ENCODE measurements at places on chromosomes 3 and 15. TPM values are rescaled to one million over a fixed set of nuclear protein-coding genes. Genes with fewer than 3 reads are reported as not detected.

The ROPN1 gene
- polyA plus RNA-seq = 0.28 TPM

The ULK3 gene
- 28.0 TPM for polyA plus RNA-seq

The SAMMSON gene
- polyA plus RNA-seq = not detected

- H3K36me3 ChIP-seq = no peaks in the 10 kb centered on the region
- H3K4me1 ChIP-seq = no peaks in the 10 kb centered on the region
- no peak for DNase-seq
- H3K27ac ChIP-seq = no peak overlapping the region
- no peaks in the 10 kb centered on the region for H3K27me3 ChIP-seq
- H3K4me3 ChIP-seq = no peak overlapping the region
Measured at GRCh38 chr3:78645628-78646310, 1122.0 kb downstream of the ROBO1 start.

- peaks cover 20% of the 10 kb centered on the region for H3K4me1 ChIP-seq
- H3K36me3 ChIP-seq = peaks cover 57% of the 10 kb centered on the region
- no peak overlapping the region for H3K4me3 ChIP-seq
- H3K27ac ChIP-seq = peak overlapping the region; percentile 85
- DNase-seq = no peak
Measured at GRCh38 chr3:52845691-52846431, 11.0 kb upstream of the MUSTN1 start.

- H3K27ac ChIP-seq = no peak overlapping the region
- H3K4me1 ChIP-seq = no peaks in the 10 kb centered on the region
- no peaks in the 10 kb centered on the region for H3K36me3 ChIP-seq
- no peak overlapping the region for H3K4me3 ChIP-seq
Measured at GRCh38 chr3:140165781-140166180, 230.8 kb downstream of the CLSTN2 start.

DNA sequence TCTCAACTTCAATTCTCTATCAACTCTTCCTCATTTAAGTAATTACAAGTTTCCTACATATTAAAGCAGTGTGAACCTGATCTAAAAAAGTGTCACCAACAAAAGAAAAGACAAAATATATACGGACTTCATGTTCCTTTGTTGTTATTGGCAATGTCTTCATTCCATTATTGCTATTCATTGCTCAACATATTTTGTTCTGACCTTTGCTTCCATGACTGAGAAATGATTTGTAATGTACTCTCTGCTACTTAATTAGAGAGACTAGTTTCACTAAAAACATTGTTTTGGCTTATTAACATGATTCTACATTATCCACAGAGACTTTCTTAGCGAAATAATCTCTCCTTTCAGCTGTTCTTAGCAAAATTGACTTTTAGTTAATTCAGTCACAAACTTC lies 657.2 kb upstream of the ROBO1 start:
- H3K4me3 ChIP-seq = no peak overlapping the region
- no peaks in the 10 kb centered on the region for H3K27me3 ChIP-seq

- no peak for DNase-seq
- H3K27me3 ChIP-seq = no peaks in the 10 kb centered on the region
Measured at GRCh38 chr3:52774066-52774713, 3.2 kb upstream of the ITIH1 start.

- H3K27me3 ChIP-seq = no peaks in the 10 kb centered on the region
- no peaks in the 10 kb centered on the region for H3K4me1 ChIP-seq
- DNase-seq = no peak
- H3K4me3 ChIP-seq = no peak overlapping the region
Measured at GRCh38 chr3:45776301-45776595, 20.1 kb downstream of the SLC6A20 start.

- no peaks in the 10 kb centered on the region for H3K27me3 ChIP-seq
- no peaks in the 10 kb centered on the region for H3K36me3 ChIP-seq
- H3K4me3 ChIP-seq = no peak overlapping the region
- no peak for DNase-seq
Measured at GRCh38 chr3:8760506-8760905, 8.9 kb downstream of the OXTR start.

- no peaks in the 10 kb centered on the region for H3K27me3 ChIP-seq
- H3K27ac ChIP-seq = no peak overlapping the region
Measured at GRCh38 chr3:188789251-188789650, 382.5 kb upstream of the TPRG1 start.

DNA sequence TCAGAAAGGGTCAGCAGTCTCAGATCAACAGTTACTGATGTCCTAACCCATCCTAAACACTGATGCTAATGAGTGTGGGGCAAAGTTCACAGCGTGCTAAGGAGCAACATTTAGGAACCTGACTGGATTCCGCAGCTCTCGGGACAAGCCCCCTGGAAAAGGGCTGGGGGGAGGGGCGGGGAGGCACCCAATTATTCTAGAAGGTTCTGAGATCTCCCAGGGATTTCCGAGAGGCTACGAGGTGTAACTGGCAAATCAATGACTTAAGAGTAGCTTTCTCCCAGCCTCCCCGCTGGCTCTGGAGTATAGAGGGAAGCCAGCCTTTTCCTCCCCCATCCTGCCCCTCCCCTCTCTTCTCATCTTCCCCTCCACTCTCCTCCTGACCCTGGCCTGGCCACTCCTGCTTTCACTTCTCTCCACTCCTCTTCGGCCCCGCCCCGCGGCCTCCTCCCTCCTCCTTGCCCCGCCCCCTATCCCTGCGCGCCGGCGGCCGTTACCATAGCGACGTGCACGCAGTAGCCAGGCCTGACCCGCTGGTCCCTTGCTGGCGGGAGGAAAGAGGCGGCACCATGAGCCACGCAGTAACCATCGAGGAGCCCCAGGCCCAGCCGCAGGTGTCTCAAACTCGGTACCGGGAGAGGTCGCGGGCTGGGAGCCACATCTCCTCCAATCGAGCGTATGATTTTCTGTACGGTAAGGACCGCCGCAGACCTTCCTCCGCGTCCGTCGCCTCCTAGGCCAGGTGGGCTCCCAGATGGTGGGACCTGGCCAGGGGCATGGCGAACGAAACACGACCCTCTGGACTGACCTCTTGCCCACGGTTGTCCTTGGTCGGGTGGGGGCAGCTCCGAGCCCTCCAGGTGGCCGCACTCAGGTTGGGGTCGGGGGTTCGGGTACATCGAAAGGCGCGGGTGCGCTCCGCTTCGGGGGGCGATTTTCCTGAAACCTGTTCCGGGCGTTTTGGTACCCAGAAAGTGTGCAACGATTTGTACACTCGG lies at the start of gene CFAP91:
CFAP91 (plus strand) TSS at position 493 of the 998 bp plus-strand sequence; CDS start at position 570, 77 bp downstream.
- H3K4me3 ChIP-seq = peak within 1 kb of the TSS; percentile 50
- H3K36me3 ChIP-seq = no peaks in the 10 kb centered on the region
- H3K27me3 ChIP-seq = no peaks in the 10 kb centered on the region
- no peak within 1 kb of the TSS for H3K27ac ChIP-seq

GRCh38 chr3:26768068-26768651 lies 145.6 kb downstream of the LRRC3B start:
- no peak for DNase-seq
- H3K27ac ChIP-seq = no peak overlapping the region
- no peaks in the 10 kb centered on the region for H3K27me3 ChIP-seq

DNA sequence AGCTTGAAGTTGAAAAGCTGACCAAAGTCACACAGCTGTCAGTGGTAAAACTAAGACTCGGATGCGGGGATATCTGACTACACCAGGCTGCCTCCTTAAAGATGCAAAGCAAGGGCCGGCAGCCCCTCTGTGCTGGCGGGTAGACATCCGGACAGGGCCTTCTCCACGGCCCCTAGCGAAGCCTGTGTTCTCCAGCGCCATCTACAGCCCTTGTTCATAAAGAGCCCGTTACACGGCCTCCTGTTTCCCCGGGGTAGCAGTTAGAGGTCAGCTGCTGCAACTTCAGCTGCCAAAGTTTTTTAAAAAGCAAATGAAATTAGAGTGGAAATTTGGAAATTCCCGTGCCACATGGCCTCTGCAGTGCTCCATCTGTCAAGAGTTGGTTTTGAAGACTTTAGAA lies 383.0 kb downstream of the TBL1XR1 start:
- no peaks in the 10 kb centered on the region for H3K27me3 ChIP-seq
- H3K27ac ChIP-seq = no peak overlapping the region
- peak; percentile 49 for DNase-seq
- H3K4me3 ChIP-seq = no peak overlapping the region
- no peaks in the 10 kb centered on the region for H3K4me1 ChIP-seq

DNA sequence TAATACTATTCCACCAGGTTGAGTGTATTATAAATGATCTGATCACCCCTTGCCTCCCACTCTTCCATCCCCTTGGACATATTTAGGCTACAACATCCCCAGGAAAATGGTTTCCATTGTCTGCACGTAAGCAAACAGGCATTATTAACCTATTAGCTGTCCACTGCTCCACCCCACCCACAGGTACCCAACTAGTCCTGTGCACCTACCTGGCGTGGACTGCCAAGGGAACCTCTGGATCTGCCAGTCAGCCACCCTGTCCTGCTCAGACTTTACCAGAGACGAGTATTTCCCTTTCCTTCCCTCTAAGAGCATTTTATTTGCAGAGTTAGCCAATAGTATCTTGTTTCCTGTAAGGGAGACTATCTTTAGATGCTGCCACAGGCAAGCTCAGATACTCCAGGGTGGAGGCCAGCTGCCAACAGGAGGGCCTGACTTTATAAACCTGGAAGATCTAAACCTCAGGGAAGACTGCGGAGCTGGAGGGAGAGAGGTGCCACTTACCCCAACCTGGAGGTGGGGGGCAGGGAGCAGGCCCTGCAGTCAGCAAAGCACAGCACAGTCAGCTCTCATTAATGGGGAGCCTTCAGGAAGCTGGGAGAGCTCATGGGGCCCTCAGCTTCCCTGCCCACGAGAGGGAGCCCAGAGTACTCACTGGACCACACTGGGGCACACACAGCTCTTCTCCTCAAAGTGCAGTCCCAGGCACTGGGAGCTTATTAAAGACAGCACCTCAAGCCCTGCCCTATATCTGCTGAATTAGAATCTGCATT lies at the start of gene CX3CR1:
CX3CR1 (minus strand) TSS at position 292 of the 773 bp plus-strand sequence. CDS start 13,527 bp downstream, outside the sequence.
- peak within 1 kb of the TSS; percentile 18 for H3K27ac ChIP-seq
- no peak for DNase-seq
- H3K4me3 ChIP-seq = peak within 1 kb of the TSS; percentile 43
- H3K4me1 ChIP-seq = no peaks in the 10 kb centered on the region

- H3K36me3 ChIP-seq = no peaks in the 10 kb centered on the region
- no peak overlapping the region for H3K27ac ChIP-seq
- DNase-seq = no peak
- no peaks in the 10 kb centered on the region for H3K4me1 ChIP-seq
- H3K27me3 ChIP-seq = no peaks in the 10 kb centered on the region
Measured at GRCh38 chr3:72334681-72335457, 513.4 kb downstream of the SHQ1 start.

DNA sequence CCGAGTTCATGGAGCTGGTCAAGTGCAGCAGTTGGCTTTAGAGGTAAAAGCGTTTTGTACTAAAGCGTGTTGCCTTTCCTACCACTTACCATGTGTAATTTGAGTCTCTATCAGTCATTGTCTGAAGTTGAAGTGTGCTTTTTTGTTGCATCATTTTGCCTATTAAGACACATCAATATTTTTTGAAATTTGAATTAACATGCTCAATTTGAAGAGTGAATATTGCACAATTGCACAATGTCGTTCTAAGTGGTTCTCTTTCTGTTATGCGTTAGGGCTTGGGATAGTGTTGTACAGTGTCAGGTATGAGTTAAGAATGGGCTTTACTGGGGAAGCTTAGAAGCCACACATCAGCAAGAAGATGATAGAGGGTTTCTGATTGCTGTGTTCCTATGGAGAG lies 84.0 kb upstream of the ACKR4 start:
- H3K36me3 ChIP-seq = peaks cover 47% of the 10 kb centered on the region
- no peaks in the 10 kb centered on the region for H3K27me3 ChIP-seq

GRCh38 chr3:128992926-128993460 lies 883 bp downstream of the CFAP92 start:
- no peak for DNase-seq
- H3K4me1 ChIP-seq = peaks cover 12% of the 10 kb centered on the region
- peak overlapping the region; percentile 61 for H3K4me3 ChIP-seq

DNA sequence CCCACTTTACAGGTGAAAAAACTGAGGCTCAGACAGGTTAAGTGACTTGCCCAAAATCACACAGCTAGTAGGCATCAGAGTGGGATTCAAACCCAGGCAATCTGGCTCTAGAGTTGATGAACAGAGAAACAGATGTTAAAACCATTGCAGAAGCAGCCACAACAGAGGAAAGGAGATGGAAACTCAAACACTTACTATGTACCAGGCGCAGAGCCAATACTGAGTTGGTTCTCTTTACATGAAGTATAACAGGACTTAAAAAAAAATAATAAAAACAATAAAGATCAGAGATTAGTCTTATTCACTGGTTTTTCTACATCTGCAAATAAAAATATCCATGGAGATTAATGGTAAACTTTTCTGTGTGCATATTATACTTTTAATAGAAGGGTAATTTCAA lies 84.9 kb upstream of the SPATA12 start:
- no peak for DNase-seq
- no peaks in the 10 kb centered on the region for H3K27me3 ChIP-seq
- no peaks in the 10 kb centered on the region for H3K4me1 ChIP-seq
- H3K4me3 ChIP-seq = no peak overlapping the region
- H3K36me3 ChIP-seq = no peaks in the 10 kb centered on the region
- no peak overlapping the region for H3K27ac ChIP-seq

GRCh38 chr3:195815169-195815771 lies 3.5 kb upstream of the MUC4 start:
- no peak overlapping the region for H3K27ac ChIP-seq
- no peak for DNase-seq
- H3K4me3 ChIP-seq = no peak overlapping the region
- H3K4me1 ChIP-seq = no peaks in the 10 kb centered on the region

- H3K27me3 ChIP-seq = no peaks in the 10 kb centered on the region
- peaks cover 54% of the 10 kb centered on the region for H3K4me1 ChIP-seq
- H3K4me3 ChIP-seq = no peak overlapping the region
Measured at GRCh38 chr3:119601154-119601553, 3.5 kb downstream of the PLA1A start.

DNA sequence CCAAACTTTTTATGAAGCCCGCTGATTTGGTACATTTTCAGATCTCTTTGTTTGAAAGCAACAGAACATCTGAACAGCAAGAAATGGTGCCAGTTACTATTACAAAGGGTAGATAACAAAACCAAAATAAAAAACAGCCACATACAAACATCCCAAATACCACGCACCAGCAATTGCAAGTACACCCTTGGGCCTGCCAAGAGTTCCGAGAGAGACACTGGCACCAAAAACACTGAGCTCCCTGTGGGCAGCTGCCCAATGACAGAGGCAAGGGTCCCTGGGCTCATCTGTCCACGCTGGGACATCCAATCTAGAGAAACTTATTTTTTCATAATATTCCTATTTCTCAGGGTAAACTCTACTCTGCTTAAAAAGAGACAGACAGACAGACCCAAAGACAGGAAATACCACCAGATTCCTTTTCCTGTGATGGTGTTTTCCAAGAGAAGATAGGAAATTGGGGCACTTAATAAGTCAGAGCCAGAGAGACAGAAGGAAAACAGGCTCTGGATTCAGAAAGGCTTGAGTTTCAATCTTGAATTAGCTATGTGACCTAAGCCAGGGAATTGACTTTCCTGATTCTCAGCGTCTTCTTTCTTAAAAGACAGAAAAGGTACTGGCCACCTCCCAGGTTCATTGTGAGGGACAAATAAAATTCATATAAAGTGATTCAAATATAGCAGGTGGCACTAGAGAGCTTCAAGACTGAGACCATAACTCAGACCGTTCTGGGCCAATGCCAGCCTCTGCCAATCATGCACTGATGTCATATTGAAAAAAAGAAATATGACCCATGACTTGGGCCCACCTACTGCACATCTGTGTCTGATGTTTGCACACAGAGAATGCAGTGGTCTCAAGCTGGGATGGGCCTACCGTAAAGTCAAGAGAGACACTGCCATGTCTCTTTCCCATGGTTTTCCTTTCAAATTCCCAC lies 61.3 kb downstream of the FOXP1 start:
- H3K27ac ChIP-seq = no peak overlapping the region
- no peak for DNase-seq
- H3K4me1 ChIP-seq = peaks cover 8% of the 10 kb centered on the region
- H3K36me3 ChIP-seq = no peaks in the 10 kb centered on the region

- H3K4me1 ChIP-seq = no peaks in the 10 kb centered on the region
- no peak for DNase-seq
- no peak overlapping the region for H3K27ac ChIP-seq
- H3K36me3 ChIP-seq = no peaks in the 10 kb centered on the region
- H3K27me3 ChIP-seq = no peaks in the 10 kb centered on the region
Measured at GRCh38 chr3:69882560-69882959, 117.0 kb upstream of the SAMMSON start.
